ENCODE measurements at places on chromosomes 11 and 22.

DNA sequence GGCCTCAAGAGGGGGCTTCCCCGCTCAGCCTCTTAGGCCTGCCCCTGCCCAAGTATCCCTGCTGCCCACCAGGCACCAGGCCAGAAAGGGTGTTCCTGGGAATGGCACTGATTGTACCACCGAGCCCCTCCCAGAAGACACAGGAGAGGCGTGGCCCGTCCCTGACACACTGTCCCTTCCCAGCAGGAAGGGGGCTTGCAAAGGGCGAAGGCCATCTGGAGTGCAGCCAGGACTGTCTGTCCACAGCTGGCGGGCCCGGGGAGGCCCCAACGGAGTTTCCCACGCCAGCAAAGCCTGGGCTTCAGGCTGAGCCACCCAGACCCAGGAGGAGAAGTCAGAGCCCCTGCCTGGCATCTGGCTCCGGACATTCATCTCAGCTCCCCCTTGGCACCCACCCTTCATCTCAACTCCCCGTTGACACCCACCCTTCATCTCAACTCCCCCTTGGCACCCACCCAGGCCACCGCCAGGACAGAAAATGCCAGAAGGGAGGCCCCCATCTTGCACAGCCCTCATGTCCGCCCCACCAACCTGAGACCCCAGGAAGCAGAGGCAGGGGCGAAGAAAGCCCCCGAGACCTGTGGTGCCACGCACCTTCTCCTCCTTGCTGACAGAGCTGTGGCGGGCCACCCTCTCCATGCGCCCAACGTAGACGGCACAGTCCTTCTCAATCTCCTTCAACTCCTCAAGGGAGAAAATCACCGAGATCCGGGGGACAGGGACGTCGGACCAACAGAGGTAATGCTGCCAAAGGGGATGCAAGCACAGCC is 19.4 kb downstream of the TUBGCP6 start:
- DNase-seq = no peak

- DNase-seq = no peak
Observed at GRCh38 chr11:104279587-104279986, 115.6 kb upstream of the PDGFD start.

- no peak for DNase-seq
Observed at GRCh38 chr11:86717817-86718501, 45.5 kb upstream of the ME3 start.

GRCh38 chr11:102317099-102317767 is at the start of gene BIRC3:
BIRC3 (plus strand) TSS chr11:102317484; CDS start chr11:102324510, 7,026 bp downstream.
- DNase-seq = peak; percentile 98

DNA sequence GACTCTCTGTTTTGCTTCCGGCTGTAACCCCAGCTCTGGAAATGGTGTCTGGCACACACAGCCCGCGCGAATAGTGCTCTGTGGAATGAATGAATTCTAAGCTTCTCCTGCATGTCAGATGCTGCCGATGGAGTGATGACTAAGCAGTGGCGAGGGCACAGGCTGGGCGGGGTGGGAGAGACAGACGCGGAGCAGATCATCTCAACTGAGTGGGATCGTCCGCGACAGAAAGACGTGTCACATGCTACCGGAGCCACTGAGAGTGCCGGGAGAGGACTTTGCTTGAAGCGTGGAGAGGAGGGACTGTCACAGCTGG is 334.5 kb downstream of the CTTN start:
- DNase-seq = no peak

- no peak for DNase-seq
Observed at GRCh38 chr22:19121631-19122142, 525 bp downstream of the DGCR2 start.

DNA sequence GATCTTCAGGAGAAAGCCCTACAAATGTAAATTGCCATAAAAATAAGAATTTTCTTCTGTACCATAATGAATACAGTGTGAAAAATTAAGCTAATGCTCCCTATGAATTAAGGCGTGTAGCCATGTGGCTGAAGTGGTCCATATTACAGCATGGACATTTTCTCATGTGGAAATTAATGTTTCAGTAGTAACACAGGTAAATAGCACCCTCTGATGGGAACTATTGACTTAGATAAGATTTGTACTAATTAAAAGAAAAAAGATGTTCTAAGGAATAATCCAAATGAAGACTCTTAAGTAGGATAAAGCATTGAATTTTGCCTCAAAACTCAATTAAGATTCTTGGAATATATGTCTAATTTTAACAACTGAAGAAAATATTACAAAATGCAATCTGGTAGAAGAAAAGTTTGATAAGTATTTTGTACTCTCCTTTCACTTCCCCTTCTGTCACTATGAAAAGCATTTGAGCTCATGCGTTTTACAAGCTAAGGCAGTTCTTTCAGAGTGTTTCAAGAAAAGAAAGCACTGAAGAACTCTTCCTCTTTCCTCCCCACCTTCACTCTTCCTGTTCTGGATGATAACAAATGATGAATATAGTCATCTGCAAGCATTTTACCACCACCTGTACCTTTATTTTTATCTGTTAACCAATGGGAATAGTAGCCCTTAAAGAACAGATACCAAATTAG is 9.9 kb upstream of the OR8D2 start:
- DNase-seq = peak; percentile 27

DNA sequence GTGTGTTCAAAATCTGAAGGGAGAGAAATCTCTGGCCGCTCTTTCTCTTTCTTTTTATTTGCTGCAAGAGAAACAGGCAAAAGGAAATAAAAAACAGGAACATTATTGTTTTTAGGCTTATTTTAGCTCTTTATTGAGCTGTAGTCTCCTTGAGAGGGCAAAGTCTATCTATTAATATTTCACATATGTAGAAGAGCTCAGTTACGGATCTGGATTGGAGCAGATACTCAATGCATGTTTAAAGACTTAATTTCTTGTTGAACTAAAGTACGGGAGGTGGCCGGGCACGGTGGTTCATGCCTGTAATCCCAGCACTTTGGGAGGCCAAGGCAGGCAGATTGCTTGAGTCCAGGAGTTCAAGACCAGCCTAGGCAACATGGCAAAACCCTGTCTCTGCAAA is 78.4 kb upstream of the GDPD4 start:
- no peak for DNase-seq

DNA sequence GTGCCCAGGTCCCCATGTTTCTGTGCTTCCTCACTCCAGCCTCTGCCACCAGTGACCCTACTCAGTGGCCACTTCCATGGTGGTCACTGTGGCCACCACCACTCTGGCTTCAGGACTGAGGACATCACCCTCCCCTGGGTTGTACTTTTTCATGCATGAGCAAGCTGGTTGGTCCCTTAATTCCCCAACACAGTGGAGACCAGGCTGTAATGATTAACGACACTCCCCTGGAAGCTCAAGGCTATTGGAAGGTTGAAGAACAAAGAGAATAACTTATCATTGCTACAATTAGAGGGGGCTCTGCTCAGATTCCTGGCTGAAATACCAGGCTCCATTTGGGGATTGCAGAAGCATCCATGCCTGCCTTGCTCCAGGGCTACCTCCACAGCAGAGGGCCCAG is 10.5 kb downstream of the PLAAT4 start:
- no peak for DNase-seq

GRCh38 chr11:91257667-91258066 is 967.0 kb upstream of the FAT3 start:
- DNase-seq = no peak

DNA sequence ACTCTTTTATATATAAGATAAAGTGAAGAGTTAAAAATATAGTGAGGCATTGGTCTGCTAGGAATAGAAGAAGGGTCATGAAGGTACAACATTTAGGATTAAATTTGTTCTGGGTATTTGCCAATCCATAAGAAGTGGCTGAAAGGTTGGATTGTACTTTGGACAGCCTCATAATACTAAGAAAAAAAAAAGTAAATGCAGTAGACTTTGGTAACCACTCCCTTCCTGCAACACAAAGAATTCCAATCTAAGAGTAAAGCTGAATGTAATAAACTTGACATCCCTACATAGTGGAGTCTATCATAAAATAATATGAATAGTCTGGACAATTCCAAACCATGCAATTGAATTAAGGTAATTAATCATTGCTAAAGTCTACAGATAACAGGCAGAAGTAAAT is 2294.4 kb downstream of the LRRC4C start:
- DNase-seq = no peak

GRCh38 chr11:119619665-119620064 is 109.3 kb downstream of the NECTIN1 start:
- no peak for DNase-seq

- DNase-seq = no peak
Observed at GRCh38 chr22:46287873-46288751, 8.6 kb upstream of the GTSE1 start.

- DNase-seq = no peak
Observed at GRCh38 chr11:9677951-9678350, 14.1 kb downstream of the SWAP70 start.

DNA sequence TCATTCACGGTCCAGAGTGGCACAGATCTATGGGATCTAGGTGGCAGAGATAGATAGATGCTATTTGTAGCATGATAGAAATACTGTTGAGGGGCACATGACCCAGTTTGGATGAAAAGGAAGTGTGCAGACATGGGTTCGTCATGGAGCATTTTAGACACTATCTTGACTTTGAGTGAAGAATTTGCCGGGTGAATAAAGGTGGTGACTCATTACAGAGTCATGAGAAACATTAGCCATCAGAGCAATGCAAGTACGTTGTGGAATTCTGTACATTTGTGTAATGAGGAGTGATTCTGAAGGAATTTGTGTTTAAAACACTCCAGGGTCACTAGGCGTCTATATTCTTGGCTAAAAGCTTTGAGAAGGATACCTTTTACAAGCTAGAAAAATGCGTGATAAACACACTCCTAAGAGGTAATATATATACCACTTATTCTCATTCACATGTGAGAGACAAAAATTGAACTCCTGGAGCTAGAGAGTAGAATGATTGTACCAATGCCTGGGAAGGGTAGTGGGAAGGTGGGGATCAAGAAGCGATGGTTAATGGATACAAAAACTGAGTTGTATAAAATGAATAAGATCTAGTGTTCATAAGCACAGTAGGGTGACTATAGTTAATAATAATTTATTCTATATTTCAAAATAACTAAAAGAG is 593.7 kb upstream of the LUZP2 start:
- DNase-seq = no peak

DNA sequence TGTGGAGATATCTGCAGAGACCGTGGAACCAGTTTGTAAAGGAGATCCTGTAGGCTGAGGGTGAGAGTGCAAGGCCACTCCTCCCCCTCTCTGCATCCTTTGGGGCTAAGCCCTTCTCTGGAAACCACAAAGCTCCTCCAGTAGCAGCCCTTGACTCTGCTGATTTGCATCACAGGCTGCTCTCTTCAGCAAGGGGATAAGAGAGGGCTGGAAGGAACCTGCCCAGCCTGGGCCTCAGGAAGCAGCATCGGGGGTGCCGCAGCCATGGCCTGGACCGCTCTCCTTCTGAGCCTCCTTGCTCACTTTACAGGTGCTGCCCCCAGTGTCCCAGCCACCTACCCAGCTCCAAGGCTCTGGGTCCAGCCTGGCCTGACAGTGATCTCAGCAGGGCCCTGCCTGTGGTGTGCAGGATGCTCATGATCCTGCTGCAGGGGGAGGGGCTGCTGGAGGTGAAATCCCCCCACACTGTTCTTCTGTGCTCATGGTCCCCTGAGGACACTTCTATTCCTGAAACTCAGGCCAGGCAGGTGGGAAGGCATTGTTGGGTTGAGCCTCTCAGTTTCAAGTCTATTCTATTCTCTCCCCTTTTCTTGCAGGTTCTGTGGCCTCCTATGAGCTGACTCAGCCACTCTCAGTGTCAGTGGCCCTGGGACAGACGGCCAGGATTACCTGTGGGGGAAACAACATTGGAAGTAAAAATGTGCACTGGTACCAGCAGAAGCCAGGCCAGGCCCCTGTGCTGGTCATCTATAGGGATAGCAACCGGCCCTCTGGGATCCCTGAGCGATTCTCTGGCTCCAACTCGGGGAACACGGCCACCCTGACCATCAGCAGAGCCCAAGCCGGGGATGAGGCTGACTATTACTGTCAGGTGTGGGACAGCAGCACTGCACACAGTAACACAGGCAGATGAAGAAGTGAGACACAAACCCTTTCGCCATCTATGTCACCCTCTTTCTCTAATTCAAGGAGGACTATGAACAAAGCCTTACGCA is 68.5 kb upstream of the IGLL5 start:
- DNase-seq = peak; percentile 59

GRCh38 chr11:96704847-96705246 is 315.0 kb downstream of the JRKL start:
- DNase-seq = no peak

GRCh38 chr22:31789803-31790202 is 36.0 kb downstream of the DEPDC5 start:
- no peak for DNase-seq

- DNase-seq = no peak
Observed at GRCh38 chr11:26126741-26127140, 205.2 kb upstream of the ANO3 start.

DNA sequence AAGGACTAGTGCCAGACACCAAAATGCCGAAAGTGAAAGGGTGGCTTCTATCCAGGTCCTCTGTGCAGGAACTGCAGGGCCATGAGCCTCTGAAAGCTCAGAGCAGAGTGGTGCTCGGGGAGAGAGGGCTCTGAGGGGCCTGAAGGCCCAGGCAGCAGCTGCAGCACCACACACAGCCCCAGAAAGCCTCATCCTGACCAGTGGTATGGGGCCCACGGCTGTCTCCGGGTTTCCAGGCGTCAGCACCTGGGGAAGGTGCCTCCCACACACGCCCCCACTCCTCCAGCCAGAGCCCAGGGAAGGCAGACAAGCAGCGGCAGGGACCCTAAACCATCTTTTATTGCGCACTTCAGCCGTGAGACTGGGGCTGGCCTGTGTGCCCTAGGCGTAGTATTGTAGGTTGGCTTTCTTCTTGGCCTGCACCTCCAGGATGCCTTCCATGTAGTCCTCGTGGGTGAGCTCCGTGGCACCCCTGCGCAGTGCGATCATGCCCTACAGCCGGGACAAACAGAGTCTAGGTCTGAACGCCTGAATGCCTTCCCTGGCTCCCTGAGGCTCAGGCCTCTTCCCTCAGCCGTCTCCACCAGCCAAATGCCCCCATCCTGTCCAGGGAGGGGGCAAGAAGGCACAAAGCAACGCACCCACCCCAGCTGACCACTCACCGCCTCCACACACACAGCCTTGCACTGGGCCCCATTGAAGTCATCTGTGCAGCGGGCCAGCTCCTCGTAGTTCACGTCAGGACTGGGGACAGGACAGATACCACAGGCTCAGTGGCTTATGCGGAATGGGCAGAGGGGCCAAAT is 7.6 kb downstream of the PSMC3 start:
- DNase-seq = no peak

GRCh38 chr22:22179858-22180257 is 64.7 kb upstream of the VPREB1 start:
- no peak for DNase-seq

GRCh38 chr11:103898577-103899336 is 137.7 kb upstream of the DDI1 start:
- DNase-seq = no peak

GRCh38 chr11:47938791-47939560 is 41.4 kb upstream of the PTPRJ start:
- no peak for DNase-seq

DNA sequence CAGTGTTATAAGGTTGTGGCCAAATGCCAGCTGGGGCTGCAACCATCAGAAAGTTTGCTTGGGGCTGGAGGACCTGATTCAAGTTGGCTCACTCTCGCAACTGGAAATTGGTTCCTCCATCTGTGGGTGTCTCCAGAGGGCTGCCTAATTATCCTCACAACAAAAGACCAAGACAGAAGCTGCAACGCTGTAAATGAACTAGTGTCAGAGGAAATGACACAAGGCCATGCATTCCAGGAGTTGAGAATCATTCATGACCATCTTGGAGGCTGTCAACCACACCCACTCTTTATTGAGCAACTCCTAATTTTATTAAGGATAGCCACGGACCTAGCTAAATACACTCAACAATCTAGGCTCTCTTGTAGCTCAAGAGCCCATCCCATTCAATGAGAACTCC is 1060.8 kb downstream of the OPCML start:
- DNase-seq = no peak

GRCh38 chr11:2302306-2302895 is 588 bp downstream of the TSPAN32 start:
- DNase-seq = no peak
